ENCODE measurements at places on chromosomes 2 and 18.

DNA sequence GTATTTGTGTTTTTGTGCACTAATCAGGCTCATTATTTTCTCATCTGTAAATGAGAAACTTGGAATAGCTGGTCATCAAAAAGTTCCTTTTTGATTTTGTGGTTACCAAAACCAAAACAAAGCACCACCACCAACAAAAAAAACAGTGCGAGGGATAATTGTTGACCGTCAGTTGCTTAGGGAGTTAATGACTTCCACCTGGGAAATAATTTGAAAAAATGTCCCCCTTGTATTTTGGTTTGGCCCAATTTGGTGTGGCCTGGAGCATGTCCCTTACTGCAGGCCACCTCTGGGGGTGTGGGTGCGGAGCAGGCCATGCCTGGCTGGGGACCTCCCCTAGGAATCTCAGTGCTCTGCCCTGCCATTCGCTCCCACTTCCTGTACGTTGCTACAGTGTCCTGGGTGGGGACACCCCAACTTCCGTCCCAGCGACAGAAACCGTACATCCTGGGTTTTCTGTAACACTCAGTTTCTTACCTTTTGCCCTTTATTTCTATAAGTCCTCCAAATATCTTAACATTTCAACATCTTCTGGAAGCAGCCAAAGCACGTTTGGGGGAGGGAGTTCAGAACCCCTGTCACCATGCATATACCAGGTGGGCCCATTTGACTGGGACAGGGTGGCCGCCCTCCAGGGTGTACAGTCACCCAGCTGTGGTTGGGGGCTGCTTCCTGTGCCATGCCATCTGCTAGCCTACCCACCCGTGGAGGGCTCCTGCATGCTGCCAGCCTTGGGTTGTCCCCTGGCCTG is 31.3 kb downstream of the NCK2 start:
- DNase-seq = no peak

DNA sequence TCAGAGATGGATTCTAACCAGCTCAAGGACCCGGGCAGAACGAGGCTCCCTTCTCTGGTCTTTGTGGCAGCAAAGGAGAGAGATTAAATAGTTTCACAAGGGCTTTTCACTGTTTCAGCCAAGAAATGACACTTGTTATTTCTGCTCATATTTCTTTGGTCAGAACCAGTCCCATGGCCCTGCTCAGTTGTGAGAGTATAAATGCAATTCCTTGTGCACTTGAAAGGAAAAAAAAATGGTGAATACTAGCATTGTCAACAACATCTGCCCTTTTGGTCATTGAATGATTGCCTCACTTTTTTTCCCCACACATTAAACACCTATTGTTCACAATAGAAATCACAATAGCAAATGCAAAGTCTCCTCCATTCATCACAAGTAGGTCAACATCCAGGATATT is 104.4 kb downstream of the RDH14 start:
- no peak for DNase-seq

DNA sequence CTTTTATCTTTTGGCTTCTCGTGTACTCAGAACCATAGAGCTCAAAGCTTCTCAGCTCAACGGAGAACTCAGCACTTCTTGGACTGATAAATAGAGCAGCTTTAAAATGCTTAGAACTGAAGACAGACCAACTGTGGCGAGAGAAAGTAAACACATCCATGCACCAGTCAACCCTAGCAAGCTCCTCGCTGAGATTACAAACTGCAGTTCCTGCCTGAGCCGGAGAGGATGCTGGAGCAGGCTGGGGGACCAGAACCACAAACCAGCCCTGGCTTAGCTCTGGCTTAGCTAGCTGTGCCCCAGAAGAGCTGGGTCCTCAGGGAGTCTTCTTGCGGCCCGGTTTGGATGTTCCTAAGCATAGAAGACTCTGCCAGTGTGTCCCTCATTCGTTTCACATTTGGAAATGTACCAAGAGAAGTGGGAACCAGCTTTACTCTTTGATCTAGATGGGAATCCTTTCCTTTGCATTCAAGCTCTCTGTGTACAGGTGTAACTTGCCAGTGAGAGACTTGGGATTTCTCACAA is 5.6 kb downstream of the PAX8 start:
- no peak for DNase-seq

DNA sequence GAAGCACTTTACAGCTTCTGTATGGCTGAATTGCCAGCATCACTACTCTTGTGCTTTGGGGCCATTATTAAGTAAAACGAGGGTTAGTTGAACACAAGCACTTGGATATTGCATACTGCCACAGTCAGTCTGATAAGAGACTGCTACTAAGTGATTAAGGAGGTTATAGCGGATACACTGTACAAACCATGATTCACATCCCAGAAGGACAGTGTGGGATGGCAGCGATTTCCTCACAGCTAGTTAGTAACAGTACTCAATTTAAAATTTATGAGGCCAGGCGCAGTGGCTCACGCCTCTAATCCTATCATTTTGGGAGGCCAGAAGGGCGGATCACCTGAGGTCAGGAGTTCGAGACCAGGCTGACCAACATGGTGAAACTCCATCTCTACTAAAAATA is 2.6 kb upstream of the BMPR2 start:
- DNase-seq = no peak

DNA sequence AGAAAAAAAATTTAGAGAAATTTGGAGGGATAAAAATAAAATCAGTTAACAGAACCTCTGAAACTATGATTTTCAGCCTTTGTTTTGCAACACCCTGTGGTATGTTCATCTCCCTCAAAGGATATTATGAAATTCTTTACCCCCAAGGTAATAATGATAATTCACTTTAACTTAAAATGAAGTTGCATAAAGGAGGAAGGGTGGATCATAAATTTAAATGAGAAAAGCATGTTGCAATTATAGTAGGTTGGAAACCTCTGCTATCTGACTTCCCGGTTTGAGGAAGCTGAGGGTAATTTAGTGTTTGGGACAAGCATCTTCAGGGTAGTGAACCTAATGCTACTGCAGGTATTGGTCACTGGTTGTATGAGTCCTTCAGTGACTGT is 102.9 kb downstream of the BABAM2 start:
- DNase-seq = no peak

GRCh38 chr2:36359067-36359466 is 3.5 kb downstream of the CRIM1 start:
- no peak for DNase-seq

Data from stimulated activated CD4-positive, alpha-beta T cell treated with anti-CD3 and anti-CD28 coated beads, Interleukin-15, amount 100 ng/mL, for 1 hour (primary cell).